ENCODE measurements at places on chromosomes 4 and X.

DNA sequence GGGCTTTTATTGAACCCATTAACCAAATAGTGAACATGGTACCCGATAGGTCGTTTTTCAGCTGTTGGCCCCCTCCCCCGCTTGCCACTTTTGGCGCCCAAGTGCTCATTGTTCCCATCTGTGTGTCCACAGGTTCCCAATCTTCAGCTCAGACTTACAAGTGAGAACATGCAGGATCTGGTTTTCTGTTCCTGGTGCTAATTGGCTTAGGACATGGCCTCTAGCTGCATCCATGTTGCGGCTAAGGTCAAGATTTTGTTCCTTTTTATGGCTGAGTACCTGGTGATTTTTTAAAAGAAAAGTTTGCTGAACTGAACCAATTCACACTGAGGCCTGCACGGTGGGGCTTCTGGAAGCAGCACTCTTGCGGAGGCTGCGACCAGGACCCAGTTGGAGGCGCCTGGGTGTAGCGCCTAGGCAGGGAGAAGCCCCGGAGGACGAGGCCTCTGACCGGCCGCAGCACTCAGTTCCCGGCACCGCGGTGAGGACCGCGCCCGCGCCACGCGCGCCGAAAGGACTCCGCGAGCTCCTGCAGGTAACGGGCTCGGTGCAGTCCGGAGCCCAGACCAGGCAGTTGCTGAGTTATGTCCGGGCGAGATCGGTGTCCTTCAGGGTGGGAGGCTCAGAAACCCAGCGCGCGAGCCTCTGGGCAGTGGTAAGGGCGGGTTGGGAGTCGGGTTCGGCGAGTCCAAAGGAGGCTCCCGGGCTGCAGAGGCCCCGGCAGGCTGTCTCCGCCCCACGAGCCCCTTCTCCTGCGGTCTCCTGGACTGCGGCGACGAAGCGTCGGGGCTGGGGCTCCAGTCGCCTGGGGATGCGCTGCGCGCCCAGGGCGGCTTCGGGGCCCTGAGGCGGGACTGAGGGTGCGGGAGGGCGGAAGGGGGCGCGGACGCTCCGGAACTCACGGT lies 15.8 kb upstream of the SLC25A4 start:
- DNase-seq, result peak; percentile 40

DNA sequence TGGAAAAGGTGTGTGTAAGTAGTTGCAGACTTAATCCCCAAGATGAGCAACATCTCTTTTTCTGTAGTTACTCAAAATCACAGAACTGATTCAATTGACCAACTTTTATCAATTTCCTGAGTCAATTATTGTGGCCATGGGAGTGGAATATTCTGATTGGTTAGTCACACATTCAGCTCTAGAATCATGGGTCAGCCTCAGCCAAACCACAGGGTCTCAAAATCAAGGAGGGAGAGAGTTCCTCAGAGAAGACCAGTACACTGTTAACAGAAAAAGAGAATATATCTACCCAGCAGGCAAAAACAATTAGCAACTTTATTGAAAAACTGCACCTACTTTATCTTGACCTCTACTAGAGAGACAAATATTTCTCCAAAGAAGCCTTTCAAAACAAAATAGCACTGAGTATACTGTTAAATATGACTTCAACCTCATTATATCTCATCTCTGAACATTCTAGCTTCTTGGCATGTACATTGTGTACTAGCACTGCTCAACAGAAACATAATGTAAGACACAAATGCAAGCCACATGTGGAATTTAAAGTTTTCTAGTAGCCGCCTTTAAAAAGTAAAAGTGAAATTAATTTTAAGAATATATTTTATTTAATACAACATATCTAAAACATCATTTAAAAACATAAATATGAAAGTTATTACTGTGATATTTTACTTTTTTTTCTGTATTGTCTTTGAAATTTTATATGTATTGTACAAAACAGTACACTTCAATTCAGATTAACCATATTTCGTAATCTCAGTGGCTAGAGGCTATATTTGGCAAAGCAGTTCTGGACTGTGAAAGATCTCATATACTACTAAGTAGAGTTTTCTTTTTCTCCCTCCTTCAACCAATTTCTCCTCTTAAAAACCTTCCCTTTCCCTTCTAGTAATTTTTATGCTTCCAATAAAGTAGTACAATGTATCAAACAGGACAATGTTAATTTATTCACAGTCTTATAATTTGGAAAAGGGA lies 11.8 kb upstream of the LCORL start:
- DNase-seq, result no peak

GRCh38 chr4:58658701-58659100 lies 1548.5 kb upstream of the IGFBP7 start:
- DNase-seq, result no peak

DNA sequence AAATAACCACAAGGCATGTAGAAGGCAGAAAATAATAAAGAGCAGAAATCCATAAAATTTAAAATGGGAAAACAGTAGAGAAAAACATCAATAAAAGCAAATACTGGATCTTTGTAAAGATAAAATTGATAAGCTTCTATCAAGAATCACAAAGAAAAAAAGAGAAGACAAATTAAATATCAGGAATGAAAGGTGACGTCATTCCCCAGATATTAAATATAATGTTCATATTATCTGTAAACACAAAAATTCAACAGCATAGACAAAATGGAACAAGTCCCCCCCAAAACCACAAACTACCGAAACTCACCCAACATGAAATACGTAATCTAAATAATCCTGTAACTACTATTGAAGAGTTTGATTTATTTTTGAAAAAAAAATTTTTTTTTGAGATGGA lies 30.5 kb upstream of the FAM120C start:
- DNase-seq, result no peak

DNA sequence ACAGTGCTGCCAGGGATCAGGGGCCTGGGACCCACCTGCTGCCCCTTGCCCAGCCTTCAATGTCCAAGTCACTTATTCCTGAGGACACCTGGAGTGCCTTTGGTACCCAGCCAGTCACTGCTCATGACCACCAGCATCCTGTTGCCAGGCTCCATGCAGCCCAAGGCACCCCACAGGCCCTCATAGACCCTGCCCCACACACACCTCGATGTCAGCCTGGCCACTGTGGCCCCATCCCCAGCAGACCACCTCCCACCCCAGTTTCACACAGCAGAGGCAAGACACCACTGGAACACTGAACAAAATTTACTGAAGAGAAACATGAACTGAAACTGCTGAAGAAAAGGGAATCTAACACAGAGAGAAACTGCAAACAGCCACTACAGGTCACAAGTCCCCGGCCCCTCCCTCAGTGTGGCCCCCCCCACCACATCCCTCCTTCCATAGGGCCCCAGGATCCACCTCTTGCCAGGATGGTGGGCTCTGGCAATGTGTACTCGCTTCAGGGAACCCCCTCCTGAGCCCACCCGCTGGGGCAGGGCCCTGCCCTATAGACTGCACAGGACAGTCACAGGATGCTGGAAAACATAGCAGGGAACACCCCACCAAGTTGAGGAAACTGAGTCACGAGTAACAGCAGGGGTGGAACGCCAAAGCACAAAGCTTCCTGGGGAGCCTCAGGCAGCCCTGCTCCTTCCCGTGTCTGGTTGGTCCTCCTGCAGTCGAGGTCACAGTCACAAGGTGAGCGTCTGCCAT lies 5.2 kb downstream of the PNMA5 start:
- no peak for DNase-seq

DNA sequence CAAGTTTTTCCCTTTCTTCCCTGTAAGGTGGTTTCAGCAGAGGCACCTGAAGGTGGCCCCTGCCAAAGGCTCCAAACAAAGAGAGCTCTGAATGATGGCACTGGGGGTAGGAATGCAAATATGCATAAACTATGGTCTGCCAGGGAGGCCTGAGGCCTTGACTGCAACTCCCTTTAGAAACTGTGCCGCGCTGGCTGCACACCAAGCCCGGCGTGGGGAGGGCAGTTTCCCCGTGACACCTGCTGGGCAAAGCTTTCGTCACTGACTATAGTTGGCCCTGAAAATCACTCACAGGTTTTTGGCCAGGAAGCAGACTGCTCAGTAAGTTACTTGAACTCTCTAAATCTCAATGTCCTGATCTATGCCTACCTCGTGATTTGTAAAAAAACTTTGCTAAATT lies 97.8 kb upstream of the ATOH1 start:
- DNase-seq, result no peak

GRCh38 chr4:86816501-86817273 lies 32.5 kb downstream of the SLC10A6 start:
- DNase-seq, result no peak

GRCh38 chr4:111761531-111761930 lies 383.7 kb upstream of the FAM241A start:
- DNase-seq, result no peak

DNA sequence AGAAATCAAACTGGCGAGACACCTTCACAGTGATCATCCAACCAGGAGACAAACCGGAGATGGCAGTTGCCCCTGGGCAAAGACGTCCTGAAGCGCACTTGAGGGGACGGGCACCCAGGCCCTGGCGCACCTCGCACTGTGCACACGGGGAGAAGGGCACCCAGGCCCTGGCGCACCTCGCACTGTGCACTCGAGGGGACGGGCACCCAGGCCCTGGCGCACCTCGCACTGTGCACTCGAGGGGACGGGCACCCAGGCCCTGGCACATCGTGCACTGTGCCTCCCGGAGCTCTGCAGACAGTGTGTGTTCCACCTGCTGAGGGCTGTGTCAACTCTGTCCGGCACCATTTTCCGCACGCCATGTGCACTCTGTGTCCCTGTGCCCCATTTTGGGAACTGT lies 34.6 kb upstream of the CPLX1 start:
- no peak for DNase-seq

DNA sequence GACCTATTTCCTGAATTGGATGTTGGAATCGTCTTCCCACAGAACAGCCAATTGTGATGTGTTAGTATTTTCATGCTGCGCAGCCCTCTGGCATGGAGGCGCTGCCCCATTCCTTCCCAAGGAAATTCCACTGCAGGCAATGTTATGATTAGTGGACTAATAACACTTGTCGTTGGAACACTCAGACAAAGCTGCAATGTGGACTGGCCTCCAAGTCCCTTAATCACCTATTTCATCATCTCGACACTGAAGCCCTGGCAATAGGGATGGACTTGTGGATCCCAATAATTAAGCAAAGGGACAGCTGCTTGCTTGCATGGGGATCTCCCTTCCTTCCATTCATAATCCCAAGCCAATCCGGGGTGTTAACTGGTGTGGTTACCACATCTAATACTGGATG lies 78.8 kb upstream of the PLAC1 start:
- DNase-seq, result no peak

DNA sequence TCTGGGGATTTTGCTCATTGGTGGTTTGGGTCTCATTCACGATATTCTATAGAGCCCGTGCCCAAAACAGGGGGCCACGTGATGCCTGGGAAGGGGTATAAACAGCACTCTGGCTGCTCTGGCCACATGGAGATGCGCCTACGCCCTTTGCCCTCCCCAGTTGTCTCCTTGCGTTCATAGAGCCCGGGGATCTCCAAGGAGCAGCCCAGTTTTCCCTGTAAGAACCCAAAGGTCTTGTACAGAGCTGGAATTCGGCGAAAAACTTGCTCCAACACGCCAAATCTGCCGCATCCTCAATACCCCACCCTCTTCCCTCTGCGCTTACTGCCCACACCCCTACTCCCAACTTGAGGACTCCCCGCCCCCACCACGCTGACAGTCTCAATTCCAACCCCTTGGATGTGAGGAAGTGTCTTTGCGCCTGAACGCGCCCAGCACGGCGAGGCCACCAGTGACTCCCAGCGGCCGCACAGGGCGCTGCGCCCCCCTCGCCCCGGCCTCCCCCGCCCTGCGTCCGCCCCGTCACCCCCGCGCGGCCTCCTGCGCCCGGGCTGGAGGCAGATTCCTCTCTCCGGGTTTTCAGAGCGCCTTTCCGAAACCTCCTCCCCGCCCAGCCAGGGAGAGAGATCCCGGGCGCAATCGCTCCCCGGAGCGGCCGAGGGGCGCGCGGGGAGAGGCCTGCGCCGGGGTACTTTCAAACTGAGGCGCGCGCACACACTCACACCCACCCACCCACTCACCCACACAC lies at the start of gene NHS:
NHS (plus strand) TSS at position 582 of the 748 bp plus-strand sequence. CDS start 558 bp downstream, outside the sequence.
- DNase-seq, result peak; percentile 54

GRCh38 chr4:98452091-98452490 lies 190.9 kb downstream of the RAP1GDS1 start:
- no peak for DNase-seq

DNA sequence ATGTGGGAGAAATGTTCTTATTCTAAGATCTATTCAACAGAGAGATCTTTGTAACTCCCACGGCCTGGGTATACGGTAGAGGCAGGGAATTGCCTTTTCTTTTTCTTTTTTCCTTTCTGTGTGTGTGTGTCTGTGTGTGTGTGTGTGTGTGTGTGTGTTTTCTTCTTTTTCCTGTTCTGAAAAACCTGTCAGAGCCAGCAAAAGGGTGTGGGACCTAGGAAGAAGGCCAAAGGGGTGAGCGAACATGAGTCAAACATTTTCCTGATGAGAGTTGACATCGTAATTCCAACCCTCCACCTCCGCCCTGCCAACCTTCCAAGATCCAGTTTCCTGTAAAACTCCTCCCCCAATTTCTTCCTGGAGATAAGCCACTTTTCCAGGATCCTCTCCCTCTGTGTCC lies 2.8 kb upstream of the CHIC2 start:
- DNase-seq, result no peak

DNA sequence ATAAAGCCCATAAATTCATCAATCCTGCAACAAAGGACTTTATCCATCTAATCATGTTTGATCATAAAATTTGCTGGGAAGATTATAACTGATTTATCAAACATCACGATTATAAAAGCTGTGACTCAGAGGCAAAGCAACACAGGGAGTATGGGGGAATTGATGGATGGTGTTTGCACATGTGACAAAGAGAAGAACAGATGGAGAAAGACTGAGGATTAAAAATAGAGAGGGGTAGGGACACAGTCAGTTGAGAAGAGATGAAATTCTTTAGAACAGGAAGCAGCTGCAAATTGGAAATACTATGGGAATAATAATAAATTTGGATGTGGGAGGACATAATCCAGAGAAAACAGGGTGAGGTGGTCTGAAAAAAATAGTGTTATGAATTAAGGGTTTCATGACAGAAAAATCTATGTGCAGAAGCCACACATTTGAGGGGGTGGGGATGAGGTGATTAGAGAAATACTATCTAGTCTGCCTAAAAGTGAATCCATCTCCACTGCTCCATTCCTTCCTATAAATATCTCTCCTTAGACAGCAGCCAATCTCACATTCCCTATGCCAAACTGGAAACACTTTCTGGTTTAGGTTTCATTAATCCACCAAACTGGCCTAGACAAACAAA lies 6.2 kb downstream of the PRR32 start:
- DNase-seq, result no peak

DNA sequence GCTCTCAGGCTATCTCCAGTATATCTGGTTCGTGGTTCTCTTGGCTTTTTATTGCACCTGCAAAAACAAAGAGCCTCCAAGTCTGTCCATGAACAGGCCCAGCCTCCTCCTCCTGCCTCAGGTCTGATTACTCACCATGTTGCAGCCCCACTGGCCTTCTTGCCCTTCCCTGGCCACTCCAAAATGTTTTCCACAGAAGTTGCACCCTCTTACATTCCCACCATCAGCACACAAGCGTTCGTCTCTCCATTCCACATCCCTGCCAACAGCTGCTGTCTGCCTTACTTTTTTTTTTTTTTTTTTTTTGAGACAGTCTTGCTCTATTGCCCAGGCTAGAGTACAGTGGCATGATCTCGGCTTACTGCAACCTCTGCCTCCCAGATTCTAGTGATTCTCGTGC lies 86.7 kb downstream of the RFC1 start:
- DNase-seq, result no peak

- no peak for DNase-seq
These were observed 9.3 kb downstream of the HTT start for GRCh38 chr4:3083732-3084131.

GRCh38 chrX:49859491-49859890 lies 19.8 kb upstream of the USP27X start:
- no peak for DNase-seq

GRCh38 chrX:11757397-11757718 lies 679 bp upstream of the MSL3 start:
- no peak for DNase-seq
